ENCODE measurements at places on chromosomes 1 and 21.

DNA sequence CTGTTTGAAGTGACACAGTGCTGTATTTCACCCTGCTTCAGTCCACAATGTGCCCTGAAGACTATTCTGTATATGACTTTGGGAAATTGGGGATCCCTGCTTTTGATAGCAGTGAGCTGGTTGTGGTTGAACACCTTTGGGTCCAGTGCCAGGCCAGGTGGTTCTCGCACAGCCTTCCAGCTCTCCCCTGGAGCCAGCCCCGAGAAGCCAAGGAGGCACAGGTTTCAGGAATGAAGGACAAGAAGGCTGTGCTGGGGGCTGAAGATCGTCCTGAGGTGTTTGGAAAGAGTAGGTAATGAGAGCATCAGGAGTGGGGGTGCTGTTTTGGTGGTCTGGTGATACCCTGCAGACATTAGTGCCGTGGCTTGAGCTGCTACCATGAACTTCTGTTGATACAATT is 131.4 kb upstream of the COL6A1 start:
- no peaks in the 10 kb centered on the region for H3K36me3 ChIP-seq
- DNase-seq = no peak
- H3K4me1 ChIP-seq = peaks cover 5% of the 10 kb centered on the region
- no peak overlapping the region for H3K27ac ChIP-seq

DNA sequence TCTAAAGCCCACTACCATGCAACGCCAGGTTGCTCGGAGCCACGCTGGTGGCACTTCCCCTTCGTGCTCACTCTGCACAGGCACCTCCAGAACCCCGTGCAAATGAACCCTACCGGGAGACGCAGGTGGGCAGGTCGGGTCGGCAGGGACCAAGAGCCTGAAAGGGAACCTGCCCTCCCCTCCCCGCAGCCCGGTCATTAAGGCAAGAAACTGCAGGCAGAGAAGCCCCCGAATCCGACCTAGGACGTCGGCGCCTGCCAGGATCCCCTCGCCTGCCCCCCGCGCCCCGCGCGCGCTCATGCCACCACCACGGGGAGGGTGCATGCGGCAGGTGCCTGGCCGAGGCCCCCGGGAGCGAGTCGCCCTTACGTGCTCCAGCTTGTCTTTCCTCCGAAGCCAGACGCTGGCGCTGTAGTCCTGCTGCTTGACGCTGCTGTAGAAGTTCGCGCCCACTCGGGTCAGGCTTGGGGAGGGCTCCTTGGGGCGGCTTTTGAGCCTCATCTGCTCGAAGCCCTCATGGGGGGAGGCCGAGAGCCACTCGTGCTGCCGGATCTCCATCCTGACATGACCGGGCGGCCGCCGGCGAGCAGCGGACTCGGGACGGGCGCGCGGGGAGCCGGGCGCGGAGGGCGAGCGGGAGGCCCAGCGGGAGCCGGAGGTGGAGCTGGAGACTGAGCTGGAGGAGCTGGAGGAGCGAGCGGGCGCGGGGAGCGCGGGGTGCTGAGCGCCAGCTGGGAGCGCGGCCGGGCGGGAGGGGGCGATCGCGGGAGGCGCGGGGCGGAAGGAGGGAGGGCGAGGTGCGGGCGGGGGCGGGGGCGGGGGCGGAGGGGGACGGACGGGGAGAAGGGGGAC is 552 bp downstream of the PLD5 start:
- no peaks in the 10 kb centered on the region for H3K36me3 ChIP-seq
- peak overlapping the region; percentile 77 for H3K4me3 ChIP-seq
- peaks cover 9% of the 10 kb centered on the region for H3K27me3 ChIP-seq
- no peaks in the 10 kb centered on the region for H3K4me1 ChIP-seq

- peaks cover 2% of the 10 kb centered on the region for H3K27me3 ChIP-seq
- H3K36me3 ChIP-seq = peaks cover 39% of the 10 kb centered on the region
Observed at GRCh38 chr1:145827966-145828365, 4.0 kb downstream of the POLR3C start.

- peaks cover 4% of the 10 kb centered on the region for H3K36me3 ChIP-seq
- H3K27me3 ChIP-seq = peaks cover 5% of the 10 kb centered on the region
- H3K27ac ChIP-seq = no peak overlapping the region
- H3K4me3 ChIP-seq = no peak overlapping the region
- DNase-seq = no peak
Observed at GRCh38 chr1:162147760-162148159, 78.3 kb downstream of the NOS1AP start.

DNA sequence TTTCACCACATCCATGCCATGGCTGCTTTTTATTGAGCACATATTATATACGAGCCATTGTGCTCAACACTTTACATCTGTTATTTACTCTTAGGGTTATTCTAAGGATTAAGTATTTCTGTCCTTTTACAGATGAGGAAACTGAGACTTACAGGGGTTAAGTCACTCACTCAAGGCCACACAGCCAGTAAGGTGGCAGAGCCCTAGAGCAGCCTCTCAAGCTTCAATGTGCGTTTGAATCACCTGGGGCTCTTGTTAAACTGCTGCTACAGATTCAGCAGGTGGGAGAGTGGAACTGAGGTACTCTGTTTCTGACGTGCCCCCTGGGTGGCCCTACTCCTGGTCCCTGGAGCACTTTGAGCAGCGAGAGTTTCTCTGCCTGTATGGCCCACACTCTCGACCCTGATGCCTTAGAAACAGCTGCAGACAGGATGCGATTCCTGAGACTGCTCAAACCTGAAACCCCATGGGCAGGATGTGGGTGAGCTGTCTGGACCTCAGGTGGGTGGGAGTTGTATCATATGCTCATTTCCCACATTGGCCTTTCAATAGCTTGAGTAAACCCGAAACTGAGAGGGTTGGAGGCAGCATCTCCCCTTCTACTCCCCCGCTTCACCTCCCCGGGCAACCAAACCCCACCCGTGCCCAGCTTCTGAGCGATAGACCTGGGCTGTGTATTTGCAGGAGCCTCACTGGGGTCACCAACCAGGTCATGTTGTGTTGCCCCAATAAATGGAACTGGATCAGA is 59.3 kb downstream of the MAN1C1 start:
- H3K4me3 ChIP-seq = no peak overlapping the region
- H3K27me3 ChIP-seq = peaks cover 3% of the 10 kb centered on the region
- DNase-seq = no peak
- H3K27ac ChIP-seq = no peak overlapping the region
- H3K4me1 ChIP-seq = peaks cover 11% of the 10 kb centered on the region

- H3K4me3 ChIP-seq = no peak overlapping the region
- H3K27ac ChIP-seq = no peak overlapping the region
- no peak for DNase-seq
Observed at GRCh38 chr1:21659924-21660326, 9.2 kb downstream of the RAP1GAP start.

- H3K4me3 ChIP-seq = no peak overlapping the region
- DNase-seq = no peak
- H3K36me3 ChIP-seq = no peaks in the 10 kb centered on the region
- no peaks in the 10 kb centered on the region for H3K4me1 ChIP-seq
Observed at GRCh38 chr1:226304291-226304955, 4.5 kb downstream of the LIN9 start.

GRCh38 chr1:2786329-2787162 is 14.9 kb downstream of the TTC34 start:
- peaks cover 5% of the 10 kb centered on the region for H3K36me3 ChIP-seq
- H3K27me3 ChIP-seq = peaks cover 1% of the 10 kb centered on the region
- peak; percentile 76 for DNase-seq
- no peak overlapping the region for H3K27ac ChIP-seq
- no peak overlapping the region for H3K4me3 ChIP-seq

GRCh38 chr1:210937846-210938245 is 196.1 kb downstream of the KCNH1 start:
- no peaks in the 10 kb centered on the region for H3K4me1 ChIP-seq
- no peak for DNase-seq
- H3K4me3 ChIP-seq = no peak overlapping the region
- H3K27me3 ChIP-seq = no peaks in the 10 kb centered on the region

- no peaks in the 10 kb centered on the region for H3K36me3 ChIP-seq
- no peaks in the 10 kb centered on the region for H3K27me3 ChIP-seq
- no peak for DNase-seq
- no peaks in the 10 kb centered on the region for H3K4me1 ChIP-seq
Observed at GRCh38 chr1:86645851-86646250, 58.5 kb upstream of the SH3GLB1 start.

- H3K4me1 ChIP-seq = peaks cover 7% of the 10 kb centered on the region
Observed at GRCh38 chr1:33137800-33138199, 44.0 kb downstream of the TRIM62 start.

DNA sequence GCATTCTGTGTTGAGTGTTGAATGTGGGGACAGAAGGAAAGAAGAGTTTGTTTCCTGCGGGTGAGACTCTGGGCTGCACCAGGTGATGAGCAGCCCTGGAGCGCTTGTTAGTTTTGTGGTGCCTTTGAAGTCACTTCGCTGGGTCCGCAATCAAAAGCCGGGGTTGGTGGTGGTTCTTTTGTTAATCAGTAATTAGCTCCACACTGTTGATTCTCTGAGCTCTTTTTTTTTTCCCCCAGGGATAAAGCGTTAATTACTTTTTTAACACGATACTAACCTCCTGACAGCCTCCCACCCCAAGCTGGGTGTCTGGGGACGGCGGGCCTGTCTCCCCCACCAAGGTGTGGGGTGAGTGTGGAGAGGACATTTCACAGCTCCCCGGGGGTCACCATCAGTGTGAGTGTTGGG is 56.6 kb downstream of the AGPAT3 start:
- peaks cover 7% of the 10 kb centered on the region for H3K27me3 ChIP-seq
- H3K4me3 ChIP-seq = peak overlapping the region; percentile 65
- peaks cover 4% of the 10 kb centered on the region for H3K36me3 ChIP-seq
- DNase-seq = no peak

GRCh38 chr21:36059823-36060158 is 535 bp downstream of the SETD4 start:
- peaks cover 3% of the 10 kb centered on the region for H3K4me1 ChIP-seq
- DNase-seq = peak; percentile 51
- H3K27me3 ChIP-seq = peaks cover 3% of the 10 kb centered on the region
- H3K36me3 ChIP-seq = peaks cover 18% of the 10 kb centered on the region
- H3K27ac ChIP-seq = peak overlapping the region; percentile 90

DNA sequence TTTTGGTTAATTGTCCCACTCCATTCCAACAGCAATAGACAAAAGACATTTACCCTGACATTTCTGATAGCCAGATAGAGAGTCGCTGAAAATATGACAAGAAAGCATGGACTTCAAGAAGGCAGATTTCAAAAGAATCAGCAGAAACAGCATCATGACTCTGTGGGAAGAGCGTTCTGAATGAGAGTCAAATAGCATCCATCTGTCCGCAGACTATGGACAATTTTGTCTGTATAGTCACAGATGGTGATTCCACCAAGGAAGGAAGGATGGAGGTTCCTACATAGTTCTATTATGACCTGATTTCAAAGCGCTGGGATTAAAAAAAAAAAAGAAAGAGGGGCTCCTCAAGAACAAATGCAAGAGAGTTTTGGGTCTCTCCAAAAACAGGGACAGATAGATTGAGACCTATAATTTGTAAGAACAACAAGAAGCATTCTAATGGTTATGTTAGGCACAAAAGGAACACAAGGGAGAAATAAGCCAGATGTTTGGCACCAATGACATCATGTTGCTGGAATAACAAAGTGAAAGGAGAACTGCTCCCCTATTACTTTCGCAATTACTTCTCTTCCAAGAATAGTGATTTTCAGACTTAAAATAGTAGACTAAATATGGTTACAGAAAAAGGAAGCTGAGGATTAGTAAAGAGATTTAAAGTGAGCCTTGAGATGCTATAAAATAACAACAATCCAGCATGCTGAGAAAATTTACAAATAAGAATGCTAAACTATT is 28.5 kb downstream of the NIBAN1 start:
- DNase-seq = no peak
- H3K27me3 ChIP-seq = no peaks in the 10 kb centered on the region
- no peak overlapping the region for H3K27ac ChIP-seq
- peaks cover 9% of the 10 kb centered on the region for H3K4me1 ChIP-seq
- no peaks in the 10 kb centered on the region for H3K36me3 ChIP-seq

- H3K36me3 ChIP-seq = no peaks in the 10 kb centered on the region
- no peak overlapping the region for H3K27ac ChIP-seq
- no peak overlapping the region for H3K4me3 ChIP-seq
- no peak for DNase-seq
Observed at GRCh38 chr1:208309771-208310170, 65.6 kb upstream of the PLXNA2 start.

DNA sequence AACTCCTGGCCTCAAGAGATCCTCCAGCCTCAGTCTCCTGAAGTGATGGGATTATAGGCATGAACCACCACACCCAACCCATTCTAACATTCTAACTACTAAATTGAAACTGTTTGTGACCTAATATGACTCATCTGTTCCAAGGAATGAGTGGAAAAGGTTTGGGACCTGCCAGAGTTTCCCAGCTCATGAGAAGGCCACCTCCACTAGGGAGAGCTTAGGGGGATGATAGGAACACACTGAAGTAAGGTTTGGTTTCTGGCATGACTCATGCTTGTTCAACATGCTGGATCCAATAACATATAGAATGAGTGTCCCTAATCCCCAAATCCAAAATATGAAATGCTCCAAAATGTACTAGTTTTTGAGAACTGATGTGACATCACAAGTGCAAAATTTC is 18.9 kb upstream of the SCAF4 start:
- peaks cover 3% of the 10 kb centered on the region for H3K27me3 ChIP-seq
- DNase-seq = no peak
- peaks cover 6% of the 10 kb centered on the region for H3K36me3 ChIP-seq
- peaks cover 7% of the 10 kb centered on the region for H3K4me1 ChIP-seq

- H3K36me3 ChIP-seq = peaks cover 9% of the 10 kb centered on the region
- peaks cover 9% of the 10 kb centered on the region for H3K4me1 ChIP-seq
Observed at GRCh38 chr1:229689273-229689672, 63.2 kb downstream of the URB2 start.

DNA sequence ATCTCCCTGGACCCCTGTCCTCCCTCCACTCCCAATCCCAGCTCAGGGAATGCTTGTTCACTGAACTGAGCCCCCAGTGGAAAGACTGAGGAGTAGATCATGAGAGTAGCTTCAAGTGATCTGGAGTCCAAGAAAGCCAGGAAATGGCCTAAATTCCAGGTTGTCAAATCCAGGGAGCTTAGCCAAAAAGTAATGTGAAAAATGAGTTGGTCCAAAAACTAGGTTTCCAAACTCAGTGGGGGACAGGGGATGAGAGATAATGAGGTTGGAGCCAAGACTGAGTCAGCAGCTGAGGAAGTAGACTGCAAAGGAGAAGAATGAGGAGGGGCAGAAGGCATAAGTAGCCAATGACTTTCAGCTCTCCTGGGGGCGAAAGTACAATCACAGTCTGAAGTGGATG is 284.1 kb upstream of the BEND5 start:
- no peak overlapping the region for H3K4me3 ChIP-seq
- DNase-seq = no peak
- peaks cover 7% of the 10 kb centered on the region for H3K36me3 ChIP-seq
- no peak overlapping the region for H3K27ac ChIP-seq
- H3K27me3 ChIP-seq = peaks cover 7% of the 10 kb centered on the region
- H3K4me1 ChIP-seq = peaks cover 11% of the 10 kb centered on the region

Measured in endothelial cell (in vitro differentiated cells).